B cell (primary cell): ENCODE measurements at places on chromosomes 5 and 9. TPM values are rescaled to one million over a fixed set of nuclear protein-coding genes. Genes with fewer than 3 reads are reported as not detected.
A peak's percentile ranks its signal among the peaks of the same experiment; 100 is the strongest.

Gene PCDHA6
- not detected in 2 replicates for total RNA-seq

Gene TAF11L14
- total RNA-seq: not detected in 2 replicates

- no peak for DNase-seq
These were observed 84.2 kb downstream of the FBXO38 start for GRCh38 chr5:148467958-148468357.

GRCh38 chr9:10050016-10050415 is 562.8 kb downstream of the PTPRD start:
- no peak for DNase-seq

DNA sequence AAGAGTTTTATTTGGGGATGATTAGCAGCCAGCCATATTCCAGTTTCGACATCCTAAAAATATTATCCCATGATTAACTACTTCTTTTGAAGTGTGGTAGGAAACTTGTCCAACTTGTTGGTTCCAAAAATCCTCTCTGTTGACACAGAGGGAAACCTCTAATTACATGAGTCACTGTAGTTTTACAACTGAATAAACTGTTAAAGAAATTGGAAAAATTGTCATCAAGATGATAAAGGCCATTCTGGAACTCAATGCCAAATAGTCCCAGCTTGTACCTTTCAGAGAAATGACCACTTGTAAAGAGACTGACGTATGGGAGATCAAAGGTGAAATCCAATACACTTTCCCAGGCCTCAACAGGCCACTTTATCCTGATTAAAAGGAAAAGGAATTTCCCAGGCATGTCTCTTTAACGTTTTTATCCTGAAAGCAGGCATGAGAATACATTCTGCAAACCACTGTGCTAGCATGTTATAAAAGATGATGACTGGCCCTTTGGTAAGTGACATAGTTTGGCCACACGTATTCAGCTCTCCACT is 261.6 kb downstream of the GLIS3 start:
- DNase-seq: no peak

DNA sequence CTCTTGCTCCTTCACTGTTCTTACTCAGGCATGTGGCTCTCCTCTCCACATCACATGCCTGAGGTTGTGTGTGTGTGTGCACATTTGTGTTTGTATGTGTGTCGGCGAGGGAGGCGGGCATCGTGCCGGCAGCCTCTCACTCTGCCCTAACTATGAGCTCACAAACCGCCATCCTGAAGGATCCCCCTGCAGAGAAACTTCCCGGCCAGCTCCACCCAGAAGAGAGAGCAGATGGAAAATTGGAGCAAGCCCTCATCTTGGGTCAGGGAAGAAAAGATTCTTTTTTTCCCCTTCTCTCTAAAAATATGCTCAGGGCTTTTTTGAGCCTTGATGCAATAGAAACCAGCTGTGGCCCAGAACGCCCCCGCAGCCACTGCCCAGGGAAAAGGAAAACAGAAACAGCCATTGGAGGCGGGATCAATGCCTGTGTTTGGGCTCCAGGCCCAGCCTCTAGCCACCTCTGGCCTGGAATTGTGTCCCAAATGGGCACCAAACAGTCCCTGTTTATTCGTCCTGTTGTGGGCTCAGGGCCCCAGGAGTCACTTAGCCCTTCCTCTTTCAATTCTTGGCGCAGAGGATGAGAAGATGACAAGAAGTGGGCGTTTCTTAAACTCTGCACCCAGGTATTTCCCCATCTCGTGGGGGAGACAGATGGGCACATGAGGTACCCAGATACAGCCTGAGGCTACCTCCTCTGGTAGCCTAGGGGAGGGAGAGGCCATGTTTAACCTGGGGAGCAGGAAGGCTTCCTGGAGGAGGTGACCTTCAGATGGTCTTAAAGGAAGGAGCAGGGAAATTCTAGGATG is 151.5 kb downstream of the RGS3 start:
- peak; percentile 68 for DNase-seq

- no peak for DNase-seq
These were observed 43.9 kb downstream of the RCL1 start for GRCh38 chr9:4836676-4837075.
